Naive thymus-derived CD4-positive, alpha-beta T cell (primary cell): ENCODE measurements at places on chromosomes 3 and 15.
A peak's percentile ranks its signal among the peaks of the same experiment; 100 is the strongest.

DNA sequence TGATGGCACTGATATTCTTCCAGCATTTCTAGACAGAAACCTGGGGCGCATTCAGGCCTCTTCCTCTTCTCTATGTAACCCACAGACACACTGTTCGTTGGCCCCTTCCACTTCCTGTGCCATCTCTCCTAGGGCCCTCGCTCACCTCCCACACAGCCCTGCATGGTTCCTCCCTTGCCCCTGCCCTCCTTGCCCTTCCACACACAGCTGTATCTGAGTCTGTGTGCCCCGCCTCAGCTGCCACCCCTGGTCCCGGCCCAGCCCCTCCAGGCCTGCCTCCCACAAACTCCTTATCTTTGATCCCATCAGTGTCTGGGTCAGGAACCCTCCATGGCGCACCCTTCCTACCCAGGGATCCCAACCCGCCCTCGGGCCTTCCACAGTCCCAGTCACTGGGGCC is 37.9 kb downstream of the RAB6B start:
- DNase-seq = no peak

GRCh38 chr3:150996731-150997130 is 24.2 kb upstream of the CLRN1 start:
- no peak for DNase-seq

GRCh38 chr3:20104167-20104661 is 64.0 kb downstream of the KAT2B start:
- DNase-seq = no peak

DNA sequence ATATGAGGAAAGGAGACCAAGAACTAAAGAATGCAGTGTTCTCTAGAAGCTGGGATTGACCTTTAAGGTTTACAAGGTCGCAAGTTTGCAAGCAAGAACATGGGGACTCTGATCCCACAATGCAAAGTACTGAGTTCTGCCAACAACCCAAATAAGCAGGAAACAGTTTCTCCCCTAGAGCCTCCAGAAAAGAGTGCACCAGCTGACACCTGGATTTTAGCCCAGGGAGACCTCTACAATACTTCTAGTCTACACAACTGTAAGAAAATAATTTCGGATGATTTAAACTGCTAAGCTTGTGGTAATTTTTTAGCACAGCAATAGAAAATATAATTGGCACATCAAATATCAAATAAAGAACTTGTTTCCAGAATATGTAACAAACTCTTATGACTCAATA is 46.4 kb downstream of the EHHADH start:
- no peak for DNase-seq

GRCh38 chr15:59595434-59595915 is 16.1 kb upstream of the GCNT3 start:
- DNase-seq = no peak

DNA sequence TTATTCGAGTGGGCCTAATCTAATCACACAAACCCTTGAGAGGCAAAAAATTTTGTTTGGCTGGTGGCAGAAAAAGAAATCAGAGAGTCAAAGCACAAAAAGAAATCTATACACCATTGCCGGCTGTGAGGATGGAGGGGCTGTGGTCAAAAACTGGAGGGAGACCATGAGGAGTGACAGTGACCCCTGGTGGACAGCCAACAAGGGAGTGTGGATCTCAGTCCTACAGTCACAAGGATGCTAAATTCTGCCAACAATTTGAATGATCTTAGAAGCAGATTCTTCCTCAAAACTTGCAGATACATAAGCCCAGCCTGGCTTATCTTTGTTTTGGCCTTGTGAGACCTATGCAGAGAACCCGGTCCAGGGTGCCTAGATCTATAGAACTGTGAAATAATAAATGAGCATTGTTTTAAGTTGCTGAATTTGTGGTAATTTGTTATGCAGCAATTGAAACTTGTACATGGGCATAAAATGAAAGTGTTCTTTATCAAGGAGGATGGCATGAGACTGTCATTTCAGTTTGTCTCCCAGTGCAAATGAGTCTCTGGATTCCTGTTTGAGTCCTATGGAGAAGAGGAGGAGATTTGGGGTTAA is 103.0 kb upstream of the ARHGEF26 start:
- DNase-seq = peak; percentile 19

- no peak for DNase-seq
Observed at GRCh38 chr15:69172847-69173246, 12.4 kb downstream of the GLCE start.

GRCh38 chr3:170585937-170586310 is at the start of gene SLC7A14:
TSS of gene SLC7A14 (minus strand) at chr3:170586075. CDS start at chr3:170526936, 59,139 bp downstream.
- DNase-seq = no peak

DNA sequence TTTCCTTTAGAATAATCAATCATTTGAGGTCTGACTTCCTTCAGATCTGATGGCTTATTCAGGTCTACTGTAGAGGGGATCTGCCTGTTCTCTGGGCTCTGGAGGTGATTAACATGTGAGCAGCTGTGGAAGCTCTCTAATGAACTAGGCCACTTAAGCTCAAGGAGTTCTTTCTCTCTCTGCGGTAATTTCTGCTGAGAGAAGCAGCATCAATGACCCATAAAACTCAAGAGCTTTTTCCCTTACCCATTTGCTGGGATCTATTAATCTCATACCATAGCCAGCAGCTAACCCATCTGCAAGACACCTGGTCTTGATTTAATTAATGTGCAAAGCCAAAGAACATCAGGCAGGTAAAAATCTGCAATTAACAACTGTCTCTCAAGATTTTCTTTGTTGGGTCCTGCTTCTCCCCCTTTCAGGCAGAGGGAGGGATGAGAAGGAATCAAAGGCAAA is 73.2 kb upstream of the DLG1 start:
- DNase-seq = no peak

DNA sequence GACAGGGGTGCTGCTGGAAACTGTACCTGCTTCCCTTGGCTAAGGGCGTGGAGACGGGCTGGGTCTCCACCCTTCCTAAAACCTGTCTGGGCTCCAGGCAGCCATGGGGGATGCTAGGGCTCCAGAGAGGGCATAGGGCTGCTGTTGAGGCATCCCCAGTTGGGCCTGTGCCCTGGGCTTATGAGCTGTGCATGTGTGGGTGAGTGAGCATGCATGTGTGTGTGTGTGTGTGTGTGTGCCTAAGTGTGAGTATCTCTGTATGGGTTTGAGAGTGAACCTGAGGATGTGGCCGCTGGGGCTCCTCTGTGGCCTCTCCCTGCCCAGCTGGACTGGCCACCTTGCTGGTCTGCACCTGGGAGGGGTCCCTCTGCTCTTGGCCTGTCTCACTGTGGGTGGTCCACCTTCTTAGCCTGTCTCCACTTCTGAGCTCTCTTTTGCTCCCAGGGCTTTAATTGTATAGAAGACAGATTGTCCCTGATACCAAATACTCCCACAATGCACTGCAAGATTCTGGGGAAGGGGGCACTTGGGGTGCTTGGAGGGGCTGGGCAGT is 11.9 kb upstream of the TMEM115 start:
- DNase-seq = no peak

GRCh38 chr15:36912311-36912712 is 188.0 kb downstream of the MEIS2 start:
- DNase-seq = no peak

DNA sequence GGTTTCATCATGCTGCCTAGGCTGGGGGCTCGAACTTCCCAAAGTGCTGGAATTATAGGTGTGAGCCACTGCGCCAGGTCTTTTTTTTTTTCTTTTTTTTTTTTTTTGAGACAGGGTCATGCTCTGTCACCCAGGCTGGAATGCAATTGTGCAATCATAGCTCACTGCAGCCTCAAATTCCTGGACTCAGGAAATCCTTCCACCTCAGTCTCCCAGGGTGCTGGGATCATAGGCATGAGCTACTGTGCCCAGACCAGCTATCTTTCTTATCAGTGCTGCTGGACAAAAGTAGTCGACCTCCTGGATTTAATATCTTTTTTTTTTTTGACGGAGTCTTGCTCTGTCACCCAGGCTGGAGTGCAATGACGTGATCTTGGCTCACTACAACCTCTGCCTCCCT is 60.8 kb downstream of the TFDP2 start:
- no peak for DNase-seq

DNA sequence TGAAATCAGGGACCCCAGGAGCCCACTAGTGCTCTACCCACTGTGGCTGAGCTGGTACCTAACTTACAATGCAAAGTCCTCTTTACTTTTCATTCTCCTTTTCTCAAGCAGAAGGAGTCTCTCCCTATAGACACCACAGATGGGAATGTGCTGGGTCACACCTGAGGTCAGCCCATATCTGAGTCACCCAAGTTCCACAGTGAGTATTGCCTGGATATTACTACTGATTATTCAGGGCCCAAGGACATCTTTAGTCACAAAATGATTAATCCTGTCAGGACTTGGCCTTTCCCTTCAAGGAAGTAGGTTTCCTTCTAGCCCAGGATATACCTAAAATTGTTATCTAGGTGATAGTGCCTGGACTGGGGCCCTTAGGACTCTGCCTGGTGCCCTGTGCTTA is 1305.2 kb downstream of the SI start:
- no peak for DNase-seq
